ENCODE measurements at places on chromosomes 16 and 17.

GRCh38 chr16:12800817-12801216 lies 2.9 kb downstream of the CPPED1 start:
- no peak for DNase-seq

DNA sequence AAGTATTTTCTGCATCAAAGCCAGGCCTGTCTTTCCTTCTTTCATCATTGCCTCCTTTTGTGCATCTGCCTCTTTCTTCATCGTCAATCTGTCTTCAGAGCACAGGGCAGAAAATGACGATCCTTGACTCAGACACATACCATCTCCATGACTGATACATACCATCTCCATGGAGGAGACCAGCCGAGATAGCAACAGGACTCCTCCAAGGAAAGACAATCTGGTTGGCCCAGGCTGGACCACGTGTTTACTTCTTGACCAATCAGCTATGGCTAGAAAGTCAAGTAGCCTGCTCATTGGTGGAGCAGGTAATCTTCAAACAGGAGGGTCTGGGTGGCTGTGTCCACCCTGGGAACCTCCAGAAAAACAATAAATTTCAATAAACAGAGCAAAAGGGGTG lies 164.6 kb downstream of the CPPED1 start:
- DNase-seq: no peak

- peak; percentile 16 for DNase-seq
Observed at GRCh38 chr16:17470182-17470907, 415 bp downstream of the XYLT1 start.

DNA sequence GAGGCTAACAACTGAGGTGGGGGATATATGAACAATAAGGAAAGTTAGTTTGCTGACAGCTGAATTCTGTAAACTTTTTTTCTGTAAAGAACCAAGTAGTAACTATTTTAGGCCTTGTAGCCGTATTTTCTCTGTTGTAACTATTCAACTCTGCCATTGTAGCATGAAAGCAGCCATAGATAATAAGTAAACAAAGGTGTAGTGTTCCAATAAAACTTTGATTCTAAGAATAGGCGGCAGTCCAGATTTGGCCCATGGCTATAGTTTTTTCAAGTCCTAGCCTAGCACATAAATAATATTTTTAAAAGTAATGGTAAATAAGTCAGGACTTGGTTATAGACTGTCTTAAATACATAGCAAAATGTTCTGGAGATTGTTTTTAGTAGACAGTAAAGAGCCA lies 142.0 kb downstream of the STXBP4 start:
- no peak for DNase-seq

DNA sequence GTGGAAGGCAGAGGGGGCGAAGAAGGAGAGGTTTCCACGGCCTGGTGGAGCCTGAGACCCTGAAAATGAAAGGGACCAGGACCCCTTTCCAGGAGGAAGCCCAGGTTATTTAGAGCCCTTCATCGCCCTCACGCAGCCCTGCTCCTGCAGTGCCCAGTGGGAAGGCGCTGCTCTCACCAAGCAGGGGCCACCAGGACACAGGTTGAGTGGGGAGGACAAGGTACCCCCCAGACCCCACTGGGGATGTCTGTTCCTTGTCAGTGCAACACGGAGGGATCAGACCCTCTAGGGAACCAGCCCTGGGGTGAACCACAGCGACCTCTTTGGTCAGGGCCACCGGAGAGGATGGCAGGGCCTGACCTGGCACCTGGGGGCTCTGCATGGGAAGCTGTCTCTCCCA lies 163.9 kb downstream of the C16orf95 start:
- no peak for DNase-seq

GRCh38 chr16:49504023-49504364 lies 130.4 kb downstream of the C16orf78 start:
- DNase-seq: no peak

DNA sequence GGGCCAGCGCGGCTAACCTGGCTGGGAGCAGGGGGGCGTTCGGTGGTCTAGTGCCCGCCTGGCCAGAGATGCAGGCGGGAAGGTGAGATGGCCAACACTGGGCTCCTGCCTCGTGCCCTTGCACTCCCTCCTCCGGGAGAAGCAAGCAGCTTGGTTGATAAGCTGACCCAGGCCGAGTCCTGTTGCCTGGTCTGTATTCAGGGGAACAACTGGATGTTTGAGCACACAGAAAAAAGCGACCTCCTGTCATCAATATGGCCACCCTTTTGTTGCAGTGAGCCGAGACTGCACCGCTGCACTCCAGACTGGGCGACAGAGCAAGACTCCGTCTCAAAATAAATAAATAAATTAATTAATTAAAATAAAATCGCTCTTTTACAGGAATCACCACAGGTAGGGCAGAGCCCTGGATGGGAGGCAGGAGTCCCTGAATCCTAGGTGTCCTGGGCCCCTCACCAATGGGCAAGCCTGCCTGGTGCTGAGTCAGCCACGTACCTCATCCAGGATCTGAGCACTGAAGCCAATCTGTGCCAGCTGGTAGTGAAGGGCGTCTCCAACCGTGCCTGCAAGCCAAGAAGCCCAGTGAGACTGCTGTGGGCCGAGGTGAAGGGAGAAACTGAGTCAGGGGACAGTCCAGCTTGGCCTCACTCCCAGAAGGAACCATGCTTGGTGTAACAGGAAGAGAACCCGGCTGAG lies 31.8 kb downstream of the HASPIN start:
- DNase-seq: no peak

GRCh38 chr17:7615265-7615747 lies 609 bp upstream of the FXR2 start:
- DNase-seq: no peak

- peak; percentile 61 for DNase-seq
Observed at GRCh38 chr16:15650698-15651171, 690 bp downstream of the NDE1 start.

GRCh38 chr16:65767125-65767524 lies 599.4 kb upstream of the CDH5 start:
- DNase-seq: no peak

DNA sequence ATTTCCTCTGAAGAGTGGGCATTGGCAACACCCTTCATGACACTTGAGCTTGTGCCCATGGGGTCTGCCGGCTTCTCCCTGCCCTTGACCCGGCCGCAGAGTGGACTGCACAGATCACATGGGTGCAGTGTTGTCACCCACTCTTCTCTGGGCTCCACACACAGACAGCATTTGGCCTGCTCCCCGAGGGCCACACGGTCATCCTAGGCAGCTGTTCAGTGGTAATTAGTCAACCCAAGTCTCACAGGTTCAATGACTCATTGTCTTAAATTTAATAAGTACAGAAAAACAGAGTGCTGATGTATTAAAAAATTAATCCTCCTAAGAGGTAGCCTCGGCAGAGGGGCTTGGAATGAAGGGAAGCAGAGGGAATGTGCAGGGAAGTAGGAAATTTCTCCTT lies 204.8 kb downstream of the MSI2 start:
- no peak for DNase-seq

GRCh38 chr17:67063141-67063540 lies 18.8 kb downstream of the CACNG1 start:
- DNase-seq: peak; percentile 62

DNA sequence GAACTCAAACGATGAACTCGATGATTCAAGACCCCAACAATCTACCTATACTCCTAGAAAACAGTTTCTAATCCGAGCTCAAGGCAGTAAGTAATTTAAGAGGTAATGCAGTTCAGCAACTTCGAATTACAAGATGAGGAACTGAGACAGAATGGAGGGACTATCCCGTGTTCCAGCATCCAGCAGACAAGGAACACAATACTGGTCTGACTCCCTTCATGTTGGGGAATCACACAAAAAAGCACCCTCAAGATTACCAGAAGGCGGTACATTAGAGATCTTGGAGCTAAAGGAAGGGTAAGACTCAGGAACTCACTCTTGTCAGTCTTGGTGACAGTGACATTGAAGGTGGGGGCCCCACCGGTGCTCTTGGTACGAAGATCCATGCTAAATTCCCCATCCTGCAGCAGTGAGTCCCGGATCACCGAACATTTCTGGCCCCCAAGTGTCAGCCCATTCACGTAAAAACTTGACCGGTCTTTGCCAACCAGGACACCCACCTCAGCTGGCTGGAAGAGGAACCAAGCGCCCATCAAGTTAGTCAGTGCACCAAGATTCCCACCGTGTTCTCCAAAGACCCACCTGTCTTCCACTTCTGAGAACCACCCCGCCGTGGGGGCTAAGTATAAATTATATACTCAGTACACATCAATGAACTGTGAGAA lies 1.9 kb downstream of the PFN1 start:
- no peak for DNase-seq

- DNase-seq: no peak
Observed at GRCh38 chr17:6422654-6423241, 12.2 kb downstream of the AIPL1 start.

- DNase-seq: peak; percentile 56
Observed at GRCh38 chr16:73059779-73060615, 12.1 kb upstream of the ZFHX3 start.

GRCh38 chr17:77881545-77881944 lies 77.0 kb upstream of the TNRC6C start:
- DNase-seq: peak; percentile 94

DNA sequence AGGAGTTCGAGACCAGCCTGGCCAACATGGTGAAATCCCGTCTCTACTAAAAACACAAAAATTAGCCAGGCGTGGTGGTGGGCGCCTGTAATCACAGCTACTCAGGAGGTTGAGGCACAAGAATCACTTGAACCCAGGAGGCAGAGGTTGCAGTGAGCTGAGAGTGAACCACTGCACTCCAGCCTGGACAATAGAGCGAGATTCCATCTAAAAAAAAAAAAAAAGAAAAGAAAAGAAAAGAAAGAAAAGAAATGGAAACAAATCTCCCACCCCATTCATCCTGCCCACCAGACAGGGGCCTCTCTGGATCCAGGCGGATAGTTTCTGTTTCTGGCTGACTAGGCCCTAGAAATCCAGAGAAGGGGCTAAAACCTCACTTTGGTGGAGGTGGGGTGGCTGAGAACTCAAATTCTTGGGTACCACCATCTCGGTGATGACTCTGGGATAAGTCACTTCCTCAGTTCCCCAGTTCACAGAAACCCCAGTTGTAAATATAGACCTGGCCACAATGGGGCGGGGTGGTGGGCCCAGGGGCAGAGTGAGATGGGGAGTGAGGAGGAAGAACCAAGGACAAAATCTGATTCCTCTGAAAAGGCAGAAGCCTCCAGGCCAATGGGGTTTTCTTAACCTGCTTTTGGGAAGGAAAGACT lies 22.2 kb downstream of the SOCS1 start:
- no peak for DNase-seq

DNA sequence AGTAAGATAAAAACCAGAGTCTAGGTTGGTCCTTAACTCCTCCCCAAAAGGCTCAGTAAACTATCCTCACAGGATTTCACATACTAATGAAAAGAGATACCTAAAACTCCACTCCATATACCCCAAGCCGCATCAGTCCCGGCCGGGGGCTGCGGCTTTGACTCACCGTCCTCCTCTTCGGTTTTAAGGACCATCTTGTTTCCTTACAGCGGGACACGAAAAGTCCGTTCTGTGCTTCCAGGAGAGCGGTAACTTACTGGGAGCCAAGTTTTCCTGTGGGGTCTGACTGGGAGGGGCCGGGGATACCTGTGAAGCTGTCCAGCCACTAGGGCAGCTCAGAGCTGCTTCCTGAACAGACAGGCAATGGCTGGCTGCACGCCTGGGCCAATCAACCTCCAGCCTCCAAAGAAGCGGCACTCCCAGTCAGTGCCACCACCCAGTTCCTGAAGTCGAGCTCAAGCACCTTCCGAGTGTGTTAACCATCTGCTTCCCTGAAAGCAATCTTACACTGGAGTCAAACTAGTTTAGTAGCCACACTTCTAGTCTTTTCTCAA lies 45.5 kb downstream of the CYTH1 start:
- peak; percentile 56 for DNase-seq

GRCh38 chr17:54718286-54718685 lies 182.4 kb upstream of the TOM1L1 start:
- DNase-seq: no peak

- DNase-seq: no peak
Observed at GRCh38 chr17:8466873-8467272, 31.2 kb downstream of the NDEL1 start.

DNA sequence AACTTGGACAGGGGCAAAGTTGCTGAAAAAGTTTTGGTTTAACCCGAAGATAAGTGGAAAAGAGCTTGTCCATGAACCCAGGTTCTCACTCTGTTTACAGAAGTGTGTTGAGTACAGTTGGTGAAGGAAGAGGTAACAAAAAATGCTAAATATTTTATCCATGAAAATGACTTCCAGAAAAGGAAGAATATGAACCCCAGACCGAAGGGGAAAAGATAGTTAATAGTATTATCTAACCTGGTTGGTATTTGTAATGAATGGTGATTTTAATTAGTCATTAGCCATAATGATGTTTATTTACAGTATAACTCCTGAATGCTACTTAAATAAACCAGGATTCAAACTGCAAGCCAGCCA lies 574 bp upstream of the TMEM106A start:
- no peak for DNase-seq

DNA sequence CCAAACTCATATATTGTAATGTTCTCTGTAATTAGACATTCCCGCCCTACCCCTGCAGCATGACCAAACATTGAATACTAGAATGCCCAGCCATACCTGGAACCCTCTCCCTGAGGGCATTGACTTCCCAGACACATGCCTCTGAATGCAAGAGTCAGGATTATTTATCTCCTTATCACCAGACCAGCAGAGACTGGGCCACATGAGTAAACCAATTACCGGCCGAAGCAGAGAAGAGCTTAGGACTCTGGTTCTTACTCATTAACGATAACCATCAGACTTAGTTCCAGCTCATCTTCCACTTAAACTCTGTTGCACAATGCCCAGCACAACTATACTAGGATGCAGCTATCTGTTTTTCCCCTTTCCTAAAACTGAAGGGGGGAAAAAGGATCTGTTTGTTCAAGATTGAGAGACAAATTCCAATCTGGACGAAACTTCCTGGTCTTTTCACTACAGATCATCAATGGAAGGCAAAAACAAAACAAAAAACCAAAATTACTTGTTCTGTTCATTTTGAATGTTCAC lies 88.2 kb upstream of the CORO6 start:
- DNase-seq: peak; percentile 29

GRCh38 chr17:74935585-74936469 lies at the start of gene OTOP3:
TSS of gene OTOP3 (plus strand) at chr17:74935898. CDS start at chr17:74935922, 24 bp downstream.
- DNase-seq: no peak

GRCh38 chr17:74515941-74516340 lies 15.3 kb downstream of the CD300LB start:
- DNase-seq: no peak

- peak; percentile 46 for DNase-seq
Observed at GRCh38 chr16:57993438-57993837, 7.0 kb downstream of the ZNF319 start.

DNA sequence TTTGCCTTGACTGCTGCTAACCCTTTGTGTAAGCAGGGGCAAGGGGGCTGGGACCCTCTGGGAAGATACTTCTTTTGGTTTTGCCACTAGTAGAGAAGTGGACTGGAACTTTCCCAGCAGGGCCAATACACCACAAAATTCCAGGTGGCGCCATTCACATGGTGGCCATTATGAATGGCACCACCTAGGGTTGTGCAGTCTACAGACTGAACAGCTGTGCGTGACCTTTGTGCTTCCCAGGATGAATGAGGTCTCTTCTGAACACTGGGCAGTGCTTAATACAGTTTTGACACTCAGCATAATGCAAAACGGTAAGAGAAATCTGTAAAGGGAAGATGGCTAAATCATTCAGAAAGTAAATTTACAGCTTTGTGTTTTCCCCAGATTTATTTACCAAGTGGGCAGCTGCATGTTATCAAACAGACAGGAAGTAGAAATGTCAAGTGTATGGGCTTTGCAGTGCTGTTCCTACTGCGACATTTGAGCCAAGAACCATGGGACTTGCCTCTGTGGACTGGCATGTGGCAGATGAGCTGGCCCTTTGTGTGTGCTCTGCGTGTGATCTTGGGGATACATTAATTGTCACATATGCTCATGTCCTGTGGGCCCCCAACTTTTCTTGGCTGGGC lies 9.2 kb downstream of the SYT17 start:
- DNase-seq: peak; percentile 77
